Activated naive CD4-positive, alpha-beta T cell (primary cell): ENCODE measurements at places on chromosomes 3 and 15.

DNA sequence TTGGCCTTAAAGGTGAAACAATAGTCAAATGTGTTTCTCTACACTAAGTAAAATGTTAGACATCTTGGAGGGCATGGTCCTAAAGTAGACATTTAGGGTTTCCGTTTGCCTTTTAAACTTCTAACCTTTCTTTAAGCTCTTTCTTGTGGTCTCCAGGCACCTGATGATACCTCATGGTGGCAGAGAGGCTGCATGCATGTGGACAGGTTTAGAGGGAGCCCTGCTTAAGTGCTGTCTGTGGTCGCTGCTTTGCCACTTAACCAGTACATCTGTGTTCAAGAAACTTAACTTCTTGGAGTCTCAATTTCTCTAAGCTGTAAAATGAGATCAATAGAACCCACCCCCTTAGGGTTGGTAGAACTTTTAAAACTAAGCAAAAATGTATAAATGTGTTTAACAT, 6.2 kb downstream of the MITF start:
- DNase-seq, result no peak

GRCh38 chr15:99486371-99487336, 79.1 kb upstream of the MEF2A start:
- DNase-seq, result no peak

DNA sequence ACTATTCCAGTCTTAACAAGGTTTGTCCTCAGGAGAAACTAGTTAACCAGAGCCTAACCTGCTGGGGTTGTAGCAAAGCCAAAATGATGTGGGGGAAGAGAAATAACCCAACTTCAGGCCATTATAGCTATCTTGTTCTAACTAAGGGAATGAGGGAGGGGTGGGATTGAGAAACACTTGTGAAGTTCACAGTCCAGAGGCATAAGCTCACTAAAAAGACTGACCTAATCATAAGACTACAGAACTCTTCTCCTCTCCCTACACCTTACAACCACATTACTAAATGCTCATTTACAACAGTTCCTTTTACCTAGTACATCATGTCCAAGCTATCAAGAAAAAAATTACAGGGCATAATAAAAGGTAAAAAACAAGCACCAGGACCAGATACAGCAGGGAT, 52.8 kb downstream of the UBE3A start:
- no peak for DNase-seq

DNA sequence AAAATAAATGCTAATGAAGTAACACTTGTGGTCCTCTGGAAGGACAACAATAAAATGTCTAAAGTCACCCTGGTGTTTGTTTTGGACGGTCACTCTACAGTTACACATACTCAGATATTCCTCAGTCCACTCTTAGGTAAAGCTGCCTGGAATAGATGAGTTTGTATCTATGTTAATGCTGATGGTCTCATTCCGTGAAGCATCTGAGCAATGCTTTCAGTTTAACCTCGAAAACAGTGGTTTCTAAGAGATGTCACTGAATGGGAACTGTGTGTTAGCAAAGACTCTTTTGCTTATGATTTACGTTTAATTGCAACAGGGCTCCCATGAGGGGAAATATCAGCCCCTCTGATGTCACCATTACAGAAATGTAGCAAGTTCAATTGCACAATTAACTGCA, 49.1 kb downstream of the FBN1 start:
- DNase-seq, result no peak

DNA sequence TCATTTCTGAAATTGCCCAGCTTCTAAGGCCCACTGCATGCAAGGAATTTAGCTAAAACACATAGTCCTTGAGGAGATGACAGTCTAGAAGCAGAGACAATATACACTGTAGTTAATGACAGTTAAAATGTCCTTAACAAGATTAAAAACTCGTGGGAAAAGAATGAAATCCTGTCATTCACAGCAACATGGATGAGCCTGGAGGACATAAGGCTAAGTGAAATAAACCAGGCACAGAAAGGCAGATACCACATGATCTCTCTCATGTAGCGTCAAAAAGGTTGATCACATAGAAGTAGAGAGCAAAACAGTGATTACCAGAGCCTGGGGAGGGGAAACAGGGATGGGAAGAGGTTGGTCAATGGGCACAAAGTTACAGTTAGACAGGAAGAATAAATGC, 36.3 kb upstream of the GOLGA8J start:
- no peak for DNase-seq

DNA sequence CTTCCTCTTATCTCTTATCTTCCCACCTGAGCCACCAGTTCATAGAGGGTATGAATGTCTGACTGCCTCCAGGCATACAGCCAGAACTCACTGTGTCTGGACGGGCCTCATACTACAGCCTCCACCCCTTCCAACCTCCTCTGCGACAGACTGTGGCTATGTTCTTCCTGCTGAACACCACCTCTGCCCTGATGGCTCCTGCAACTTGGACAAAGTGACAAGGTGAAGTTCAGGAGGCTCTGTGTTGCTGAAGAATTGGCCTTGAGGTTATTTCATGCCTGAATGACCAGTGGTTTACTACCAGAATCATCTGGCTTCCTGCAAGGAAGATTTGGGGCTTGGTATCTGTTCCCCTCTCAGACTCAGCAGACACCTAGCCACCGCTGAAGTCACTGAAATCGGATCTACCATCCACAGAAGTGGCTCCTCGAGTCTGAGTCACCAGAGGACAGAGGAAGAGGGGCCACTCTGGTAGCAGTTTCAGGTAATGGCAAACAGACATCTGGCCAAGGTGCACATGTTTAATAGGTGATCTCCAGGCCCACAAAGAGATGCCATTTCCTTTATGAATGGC, 14.2 kb upstream of the ULK3 start:
- no peak for DNase-seq

DNA sequence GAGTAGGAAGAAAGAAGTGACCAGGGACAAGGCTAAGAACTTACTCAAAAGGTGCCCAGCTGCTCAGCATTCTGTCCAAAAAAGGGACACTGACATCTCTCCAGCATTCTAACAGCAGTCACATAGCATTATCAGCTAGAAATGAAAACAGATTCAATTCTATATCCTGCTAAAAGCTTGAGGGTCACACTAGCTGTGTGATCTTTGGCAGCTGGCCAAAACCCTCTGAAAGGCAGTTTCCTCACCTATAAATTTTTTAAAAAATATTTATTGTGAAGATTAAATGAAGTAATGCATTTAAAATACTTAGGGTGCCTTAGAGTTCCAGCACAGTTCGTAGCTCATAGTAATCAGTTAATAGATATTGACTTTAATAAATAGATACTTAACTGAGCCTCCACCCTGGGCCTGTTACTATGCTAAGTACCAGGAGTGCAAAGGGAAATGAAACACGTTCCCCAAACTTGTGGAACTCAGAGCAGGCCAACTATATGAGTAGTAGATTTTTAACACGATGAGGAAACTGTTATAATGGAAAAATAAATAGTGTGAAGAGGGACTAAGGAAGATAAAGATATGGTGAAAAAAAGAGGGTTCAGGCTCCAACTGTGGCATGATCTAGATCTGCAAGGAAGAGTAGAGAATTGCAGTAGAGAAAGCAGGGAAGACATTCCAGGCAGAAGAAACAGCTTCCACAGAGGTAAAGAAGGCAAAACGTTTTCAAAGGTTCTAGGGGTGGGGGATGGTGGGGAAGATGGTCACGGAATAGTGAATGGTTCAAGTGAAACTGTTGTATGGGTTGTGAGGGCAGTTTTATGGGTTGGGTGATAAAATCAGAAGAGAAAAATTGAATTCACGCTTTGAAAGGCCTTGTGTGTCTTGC, 11.4 kb downstream of the CD86 start:
- no peak for DNase-seq

GRCh38 chr15:67914537-67915460, 75.0 kb upstream of the RNU6-1 start:
- DNase-seq, result no peak

DNA sequence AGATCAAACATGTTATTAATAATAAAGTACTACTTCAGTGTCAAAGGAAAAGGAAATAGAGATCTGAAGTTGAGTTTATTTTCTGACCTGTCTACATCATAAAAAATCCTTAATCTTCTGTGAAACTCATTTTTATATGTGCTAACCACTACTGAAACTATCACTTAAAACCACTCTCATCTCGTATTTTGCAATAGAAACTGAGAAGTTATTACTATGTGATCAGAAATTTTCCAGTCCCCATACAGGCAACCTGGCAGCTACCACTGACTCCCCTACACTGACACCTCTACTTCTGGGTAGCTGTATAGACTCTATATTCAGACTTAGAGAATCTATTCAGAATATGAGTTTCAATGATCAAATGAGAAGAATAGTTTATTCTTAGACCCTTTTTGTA, 8.3 kb downstream of the HDGFL3 start:
- DNase-seq, result no peak

- DNase-seq, result no peak
These were observed 71.4 kb downstream of the LRRC49 start for GRCh38 chr15:70964058-70964457.

- DNase-seq, result no peak
These were observed 43.5 kb downstream of the ARRDC4 start for GRCh38 chr15:98003996-98004395.

GRCh38 chr15:86840996-86841395, 761.3 kb downstream of the AGBL1 start:
- DNase-seq, result no peak

- DNase-seq, result no peak
These were observed 257.2 kb upstream of the NSMCE3 start for GRCh38 chr15:29526802-29527201.

DNA sequence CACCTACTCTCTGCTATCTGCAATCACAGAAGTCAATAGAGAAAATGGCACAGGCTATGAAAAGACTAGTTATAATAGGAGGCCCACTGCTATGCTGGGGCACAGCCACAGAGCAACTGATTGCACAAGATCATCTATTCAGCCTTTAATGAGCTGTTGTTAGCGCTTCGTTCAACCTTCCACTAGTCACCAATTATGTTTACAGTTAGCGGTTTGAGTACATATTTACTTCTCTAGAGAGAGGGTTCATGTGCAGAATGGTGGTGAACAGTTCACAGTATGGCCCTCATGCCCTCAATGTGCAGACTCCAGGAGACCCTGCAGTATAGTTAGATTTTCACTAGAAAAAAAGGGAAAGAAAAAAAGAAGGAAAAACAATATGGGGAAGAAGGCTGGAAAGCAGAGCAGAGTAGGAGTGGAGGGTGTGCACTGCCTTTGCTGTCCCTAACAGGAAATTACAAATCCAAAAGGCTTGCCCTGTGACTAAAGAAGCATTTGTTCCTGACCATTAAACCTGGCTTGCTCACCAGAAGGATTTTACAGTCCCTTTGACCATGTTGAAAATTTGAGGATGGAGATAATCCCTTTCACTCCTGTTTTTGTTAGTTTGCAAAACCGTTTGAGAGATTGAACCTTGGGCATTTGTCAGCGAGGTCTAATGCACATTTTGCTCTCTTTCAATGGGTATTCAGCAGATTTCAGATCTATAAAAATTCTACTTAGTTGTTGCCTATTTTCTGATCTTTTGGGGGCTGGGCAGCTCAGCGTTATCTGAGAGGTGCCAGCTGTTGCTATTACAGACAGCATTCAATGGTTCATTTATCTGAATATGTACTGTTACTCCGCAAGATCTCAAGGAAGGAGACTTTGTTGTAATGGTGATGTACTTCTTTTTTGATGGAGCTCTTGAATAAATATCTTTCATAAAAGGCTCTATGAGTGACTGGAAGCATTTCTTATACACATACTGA, 296.1 kb downstream of the LSAMP start:
- no peak for DNase-seq

- no peak for DNase-seq
These were observed 13.7 kb downstream of the EIF2AK4 start for GRCh38 chr15:39947401-39948197.

DNA sequence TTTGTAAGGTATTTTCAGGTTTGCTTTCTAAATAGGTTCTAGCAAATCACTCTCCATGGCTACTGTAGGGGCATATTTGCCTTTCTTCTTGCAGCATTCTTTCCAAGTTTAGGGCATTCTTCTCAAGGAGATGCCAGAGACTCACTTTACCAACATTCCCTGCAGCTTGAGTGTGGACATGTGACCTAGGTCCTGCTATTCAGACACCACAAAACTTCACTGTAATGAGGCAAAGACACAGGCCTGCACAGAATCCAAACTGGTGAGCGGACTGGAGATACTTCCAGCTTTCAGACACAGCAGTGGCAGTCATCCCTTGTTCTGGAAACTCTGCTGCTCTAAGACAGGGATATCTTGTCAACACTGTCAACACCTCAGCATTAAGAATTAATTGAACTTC, 146.4 kb upstream of the PFN2 start:
- no peak for DNase-seq

GRCh38 chr3:11774296-11774877, 72.3 kb downstream of the TAMM41 start:
- DNase-seq, result no peak

DNA sequence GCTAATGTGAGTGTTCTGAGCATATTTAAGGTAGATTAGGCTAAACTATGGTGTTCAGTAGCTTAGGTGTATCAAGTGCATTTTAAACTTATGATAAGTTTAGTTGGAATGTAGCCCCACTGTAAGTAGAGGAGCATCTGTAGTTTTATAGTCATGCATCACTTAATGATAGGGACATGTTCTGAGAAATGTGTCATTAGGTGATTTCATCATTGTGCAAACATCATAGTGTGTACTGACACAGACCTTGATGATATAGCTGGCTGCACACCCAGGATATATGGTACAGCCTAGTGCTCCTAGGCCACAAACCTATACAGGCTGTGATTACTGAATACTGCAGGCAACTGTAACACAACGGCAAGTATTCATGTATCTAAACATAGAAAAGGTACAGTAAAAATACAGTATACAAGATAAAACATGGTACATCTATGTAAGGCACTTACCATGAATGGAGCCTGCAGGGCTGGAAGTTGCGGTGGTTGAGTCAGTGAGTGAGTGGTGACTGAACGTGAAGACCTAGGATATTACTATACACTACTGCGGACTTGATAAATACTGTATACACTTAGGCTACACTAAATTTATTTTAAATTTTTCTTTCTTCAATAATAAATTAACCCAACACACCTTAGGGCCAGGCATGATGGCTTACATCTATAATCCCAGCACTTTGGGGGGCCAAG, 17.9 kb downstream of the DNAH1 start:
- no peak for DNase-seq

GRCh38 chr3:100023150-100023549, 91.2 kb downstream of the FILIP1L start:
- DNase-seq, result no peak

DNA sequence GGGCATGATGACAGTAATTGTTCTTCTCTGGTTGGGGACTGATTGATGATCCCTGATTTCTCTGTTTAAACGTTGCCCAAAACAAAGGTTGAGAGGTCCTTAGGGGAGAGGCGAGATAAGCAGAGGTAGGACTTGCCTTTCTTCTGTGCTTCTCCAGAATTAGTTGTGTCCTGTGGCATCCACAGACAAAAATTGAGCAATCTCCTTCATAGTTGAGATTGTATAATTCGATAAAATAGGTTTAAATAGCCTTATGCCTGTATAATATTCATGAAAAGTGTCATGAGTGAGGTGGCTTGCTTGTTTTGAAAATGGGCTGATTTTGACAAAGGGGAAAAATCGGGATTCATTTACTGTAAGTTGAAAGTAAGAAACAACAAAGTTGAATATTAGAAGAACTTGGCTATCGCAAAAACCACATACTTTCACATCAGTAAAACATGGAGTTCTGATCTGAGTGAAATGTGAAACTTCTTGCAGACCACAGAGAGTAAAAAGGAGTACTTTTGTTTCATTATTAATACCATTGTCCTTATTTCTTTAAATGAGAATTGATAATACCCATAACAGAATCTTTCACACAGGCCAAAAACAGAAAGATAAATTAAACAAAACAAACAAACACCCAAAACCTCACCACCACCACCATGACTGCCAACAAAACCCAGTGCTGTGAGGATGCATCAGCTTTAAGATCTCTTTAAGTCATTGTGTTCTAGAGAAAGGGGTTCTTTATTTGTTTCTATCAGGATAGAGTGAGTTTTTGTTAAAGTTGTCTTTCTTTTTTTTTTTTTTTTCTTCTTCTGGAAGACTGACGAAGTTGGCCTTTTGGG, 155.7 kb downstream of the LPP start:
- DNase-seq, result no peak
